Stimulated activated CD8-positive, alpha-beta memory T cell treated with anti-CD3 and anti-CD28 coated beads, Interleukin-15, amount 100 ng/mL, for 1 hour (primary cell): ENCODE measurements at places on chromosomes 5 and 9.

DNA sequence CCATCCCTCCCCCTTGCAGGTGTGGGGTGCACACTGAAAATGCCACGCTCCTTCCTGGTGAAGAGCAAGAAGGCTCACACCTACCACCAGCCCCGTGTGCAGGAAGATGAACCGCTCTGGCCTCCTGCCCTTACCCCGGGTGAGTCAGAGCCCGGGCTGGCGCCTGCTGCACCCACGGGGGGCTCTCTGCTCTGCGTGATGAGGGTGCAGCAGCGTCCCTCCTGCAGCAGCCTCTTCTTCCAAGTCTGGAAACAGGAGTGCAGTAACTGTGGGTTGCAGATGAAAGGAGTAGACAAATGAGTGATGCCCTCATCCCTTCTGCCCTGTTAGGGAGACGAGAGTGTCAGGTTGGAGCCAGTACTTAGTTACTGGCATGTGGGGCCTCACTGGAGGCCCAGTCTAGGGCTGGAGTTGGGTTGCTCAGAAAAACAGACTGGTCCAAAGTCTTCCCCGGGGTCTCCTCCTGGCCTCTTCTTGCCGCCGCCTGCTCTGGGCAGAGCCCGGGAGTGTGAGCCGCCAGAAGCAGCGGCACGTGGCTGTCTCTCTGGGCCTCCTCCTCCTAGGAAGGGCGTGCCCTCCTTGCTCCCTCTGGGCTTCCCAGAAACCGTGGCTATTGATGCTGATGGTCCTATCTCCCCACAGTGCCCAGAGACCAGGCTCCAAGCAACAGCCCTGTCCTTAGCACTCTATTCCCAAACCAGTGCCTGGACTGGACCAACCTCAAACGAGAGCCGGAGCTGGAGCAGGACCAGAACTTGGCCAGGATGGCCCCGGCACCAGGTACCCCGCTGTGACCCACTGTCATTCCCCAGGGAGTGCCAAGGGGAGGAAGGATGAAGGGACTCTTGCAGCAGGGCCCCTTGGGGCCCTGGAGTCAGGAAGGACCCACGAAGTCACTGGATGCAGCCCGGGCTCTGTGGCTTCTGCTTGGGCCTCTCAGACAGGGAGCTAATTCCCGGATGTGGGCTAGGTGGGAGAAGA, 8.4 kb downstream of the GFI1B start:
- DNase-seq, result no peak

GRCh38 chr5:71955723-71956122, 151.6 kb upstream of the MAP1B start:
- no peak for DNase-seq

GRCh38 chr5:73160239-73160671, 12.7 kb upstream of the TMEM174 start:
- no peak for DNase-seq

GRCh38 chr5:127435821-127436220, 81.6 kb upstream of the PRRC1 start:
- DNase-seq, result no peak

- no peak for DNase-seq
Observed at GRCh38 chr5:96187309-96188027, 225.8 kb upstream of the ELL2 start.

DNA sequence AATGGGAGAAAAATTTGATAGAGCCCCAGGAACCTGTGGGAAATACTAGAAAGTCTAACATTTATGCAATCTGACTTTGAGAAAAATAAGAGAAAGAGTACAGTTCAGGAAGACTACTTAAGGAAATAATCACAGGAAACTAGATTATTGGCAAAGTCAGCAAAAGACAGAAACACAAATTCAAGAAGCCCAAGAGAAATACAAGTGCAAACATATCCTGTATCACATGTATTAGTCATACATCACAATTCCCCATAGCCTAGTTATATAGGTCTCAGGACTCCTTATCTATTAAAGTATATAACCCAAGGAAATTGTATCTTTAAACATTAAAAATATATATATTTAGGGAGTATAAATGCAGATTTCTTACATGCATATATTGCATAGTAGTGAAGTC, 100.8 kb downstream of the HOMER1 start:
- no peak for DNase-seq

GRCh38 chr9:91758491-91758981, 191.5 kb downstream of the ROR2 start:
- no peak for DNase-seq

- no peak for DNase-seq
Observed at GRCh38 chr9:36456480-36457065, 56.5 kb upstream of the RNF38 start.

GRCh38 chr5:34552686-34553085, 103.4 kb upstream of the RAI14 start:
- DNase-seq, result no peak

DNA sequence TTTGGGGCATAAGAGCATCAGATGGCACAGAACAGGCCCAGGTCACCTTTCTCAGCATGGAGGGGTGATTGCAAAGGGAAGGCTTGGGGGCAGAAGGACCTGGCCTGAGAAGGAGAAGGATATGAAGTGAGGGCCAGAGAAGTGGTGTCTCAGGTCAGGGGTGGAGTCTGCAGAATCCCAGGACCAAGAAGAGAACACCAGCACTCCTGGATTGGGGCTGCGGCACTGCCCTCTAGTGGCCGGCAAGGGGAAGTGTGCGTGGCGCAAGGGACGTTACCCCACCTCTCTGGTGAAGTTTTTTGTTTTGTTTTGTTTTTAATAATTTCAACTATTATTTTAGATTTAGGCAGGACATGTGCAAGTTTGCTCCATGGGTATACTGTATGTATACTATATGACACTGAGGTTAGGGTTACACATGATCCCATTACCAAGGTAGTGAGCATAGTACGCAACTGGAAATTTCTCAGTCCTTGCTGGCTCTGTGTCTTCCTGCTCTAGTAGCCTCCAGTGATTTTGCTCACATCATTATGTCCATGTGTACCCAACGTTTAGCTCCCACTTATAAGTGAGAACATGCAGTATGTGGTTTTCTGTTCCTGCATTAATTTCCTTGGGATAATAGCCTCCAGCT, 1548.6 kb downstream of the EFNA5 start:
- no peak for DNase-seq

DNA sequence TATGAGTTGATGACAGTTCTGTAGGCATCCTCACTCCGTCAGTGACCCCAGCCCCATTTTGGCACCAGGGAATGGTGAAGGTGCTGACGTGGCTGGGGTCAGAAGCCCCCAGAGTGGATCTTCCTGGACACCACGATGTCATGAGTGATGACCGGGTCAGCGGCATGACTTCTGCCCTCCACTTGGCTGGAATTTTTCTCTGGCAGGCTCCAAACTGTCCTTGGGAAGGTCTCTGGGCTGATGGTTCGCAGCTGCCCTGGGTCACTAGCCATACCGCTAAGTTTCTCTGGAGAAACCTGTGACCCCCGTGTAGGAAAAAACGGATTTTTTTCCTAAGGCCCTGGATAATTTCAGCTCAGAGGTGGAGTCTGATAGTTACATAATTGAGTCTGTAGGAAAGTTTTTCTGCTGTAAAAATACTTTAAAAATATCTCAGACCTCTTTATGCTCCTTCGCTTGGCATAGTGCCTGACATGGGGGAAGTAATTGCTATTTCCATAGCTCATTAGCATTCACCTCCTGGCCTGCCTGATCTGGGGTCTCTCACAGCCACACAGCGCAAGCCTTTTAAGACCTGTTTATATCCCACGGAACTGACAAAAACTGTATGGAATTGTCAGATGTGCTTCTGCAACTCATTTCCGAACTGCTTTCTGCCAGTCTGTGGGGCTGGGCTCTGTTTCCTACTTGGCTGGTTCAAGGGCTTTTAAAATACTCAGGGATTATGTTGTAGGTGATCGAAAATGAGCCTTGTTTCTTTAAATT, 69.2 kb downstream of the ANGPTL2 start:
- DNase-seq, result no peak

- no peak for DNase-seq
Observed at GRCh38 chr5:11711932-11712331, 192.3 kb downstream of the CTNND2 start.
